ENCODE measurements at places on chromosomes 13 and 19. TPM values are rescaled to one million over a fixed set of nuclear protein-coding genes. Genes with fewer than 3 reads are reported as not detected.

ZNF714 gene
- total RNA-seq, result 20.0 TPM

IZUMO2 gene
- total RNA-seq, result not detected

RNF17 gene
- not detected for total RNA-seq

KLK12 gene
- total RNA-seq, result not detected

CASP14 gene
- total RNA-seq, result not detected

SGCG gene
- total RNA-seq, result not detected

SIGLEC11 gene
- total RNA-seq, result not detected

TMEM255B gene
- 1.8 TPM for total RNA-seq

LRRC4B gene
- total RNA-seq, result not detected

SBK2 gene
- not detected for total RNA-seq

OR4F17 gene
- total RNA-seq, result not detected

KIR2DL4 gene
- total RNA-seq, result not detected

ZNF544 gene
- 56.2 TPM for total RNA-seq

- DNase-seq, result no peak
Observed at GRCh38 chr19:55227241-55228014, 1.1 kb downstream of the TMEM86B start.

DNA sequence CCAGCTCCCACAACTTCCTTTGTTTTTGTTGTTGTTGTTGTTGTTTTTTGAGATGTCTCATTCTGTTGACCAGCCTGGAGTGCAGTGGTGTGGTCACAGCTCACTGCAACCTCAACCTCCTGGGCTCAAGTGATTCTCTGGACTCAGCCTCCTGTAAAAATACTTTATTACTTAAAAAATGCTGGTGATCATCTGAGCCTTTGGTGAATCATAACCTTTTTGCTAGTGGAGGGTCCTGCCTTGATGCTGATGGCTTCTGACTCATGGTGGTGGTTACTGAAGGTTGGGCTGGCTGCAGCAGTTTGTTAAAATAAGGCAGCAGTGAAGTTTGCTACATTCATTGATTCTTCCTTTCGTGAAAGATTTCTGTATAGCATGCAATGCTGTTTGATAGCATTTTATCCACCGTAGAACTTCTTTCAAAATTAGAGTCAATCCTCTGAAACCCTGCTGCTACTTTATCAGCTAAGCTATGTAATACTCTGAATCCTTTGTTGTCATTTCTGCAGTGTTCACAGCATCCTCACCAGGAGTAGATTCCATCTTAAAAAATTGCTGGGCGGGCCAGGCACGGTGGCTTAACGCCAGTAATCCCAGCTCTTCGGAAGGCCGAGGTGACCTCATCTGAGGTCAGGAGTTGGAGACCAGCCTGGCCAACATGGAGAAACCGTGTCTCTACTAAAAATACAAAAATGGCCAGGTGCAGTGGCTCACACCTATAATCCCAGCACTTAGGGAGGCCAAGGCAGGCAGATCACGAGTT is 18.0 kb downstream of the ARHGAP35 start:
- DNase-seq, result no peak

GRCh38 chr19:10568826-10569651 is at the start of gene CDKN2D:
TSS of gene CDKN2D (minus strand) at chr19:10568979. CDS start at chr19:10568653, 326 bp downstream.
- peak; percentile 100 for DNase-seq

DNA sequence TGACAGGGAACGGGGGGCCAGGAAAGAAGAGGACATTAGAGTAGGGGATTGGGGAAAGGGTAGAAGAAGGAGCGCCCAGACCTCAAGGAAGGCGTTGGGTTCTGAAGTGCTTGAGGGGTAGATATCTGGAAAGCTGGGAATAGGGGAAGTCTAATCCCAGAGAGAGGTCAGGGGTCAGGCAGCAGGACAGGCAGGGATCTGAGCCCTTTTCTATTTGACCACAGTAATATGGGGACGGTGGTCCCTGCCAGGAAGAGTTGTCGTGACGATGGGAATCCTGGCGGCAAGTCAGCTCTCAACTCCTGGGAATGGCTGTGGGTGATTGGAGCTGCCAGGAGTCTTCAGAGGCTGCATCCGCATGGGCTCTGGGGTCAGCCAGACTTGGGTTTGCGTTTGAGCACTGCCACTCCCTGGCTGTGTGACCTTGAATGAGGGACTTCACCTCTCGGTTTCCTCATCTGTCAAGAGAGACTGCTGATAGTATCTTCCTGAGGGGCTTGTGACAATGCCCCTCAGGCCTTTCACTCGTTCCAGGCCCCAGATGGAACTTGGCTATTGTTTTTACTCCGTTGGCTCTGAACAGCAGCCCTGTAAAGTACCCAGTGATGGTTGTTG is 1.3 kb downstream of the AP2A1 start:
- no peak for DNase-seq

GRCh38 chr19:15280048-15280725 is 47.9 kb upstream of the EPHX3 start:
- DNase-seq, result no peak

- DNase-seq, result no peak
Observed at GRCh38 chr13:73082471-73082870, 23.7 kb downstream of the KLF5 start.

DNA sequence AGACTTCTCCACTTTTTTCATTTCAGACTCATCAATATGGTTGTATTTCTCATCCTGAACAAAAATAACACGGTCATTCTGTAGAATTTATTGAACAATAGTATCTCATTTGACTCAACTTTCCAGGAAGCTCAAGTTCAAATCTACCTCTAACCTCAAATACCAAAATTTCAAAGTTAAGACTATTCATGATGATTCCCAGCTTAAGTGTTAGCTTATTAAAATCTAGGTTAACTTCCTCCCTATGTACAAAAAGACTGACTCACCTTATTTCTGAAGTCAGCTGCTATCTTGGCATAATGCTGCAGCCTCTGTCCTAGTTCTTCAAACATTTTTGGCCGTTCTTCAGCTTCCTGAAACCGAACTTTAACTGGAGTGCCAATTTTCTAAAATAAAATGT is 23.2 kb downstream of the HSPH1 start:
- no peak for DNase-seq

- DNase-seq, result no peak
Observed at GRCh38 chr19:55650602-55651230, 2.7 kb downstream of the CCDC106 start.

- DNase-seq, result no peak
Observed at GRCh38 chr13:114174529-114174961, 4.5 kb upstream of the CFAP97D2 start.

DNA sequence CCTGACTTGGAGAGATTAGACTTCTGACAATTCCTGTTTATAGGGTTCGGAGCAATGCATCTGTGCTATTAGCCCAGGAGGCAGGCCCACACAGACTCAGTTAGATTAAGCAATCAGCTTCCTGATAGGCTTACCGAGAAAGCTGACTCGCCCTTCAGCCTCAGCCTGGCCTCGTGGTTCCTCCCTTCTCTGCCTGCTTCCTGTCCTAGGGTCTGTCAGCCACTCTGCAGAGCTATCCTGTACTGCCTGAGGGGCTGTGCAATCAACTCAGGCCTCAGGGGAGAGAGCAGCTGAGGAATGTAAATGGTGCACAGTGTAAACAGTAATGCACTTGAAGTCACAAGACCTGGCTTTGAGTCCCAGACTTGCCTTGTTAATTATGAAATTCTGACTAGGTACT is 30.7 kb downstream of the HTR2A start:
- DNase-seq, result no peak

GRCh38 chr19:31863122-31863521 is 482.3 kb upstream of the ZNF507 start:
- no peak for DNase-seq

DNA sequence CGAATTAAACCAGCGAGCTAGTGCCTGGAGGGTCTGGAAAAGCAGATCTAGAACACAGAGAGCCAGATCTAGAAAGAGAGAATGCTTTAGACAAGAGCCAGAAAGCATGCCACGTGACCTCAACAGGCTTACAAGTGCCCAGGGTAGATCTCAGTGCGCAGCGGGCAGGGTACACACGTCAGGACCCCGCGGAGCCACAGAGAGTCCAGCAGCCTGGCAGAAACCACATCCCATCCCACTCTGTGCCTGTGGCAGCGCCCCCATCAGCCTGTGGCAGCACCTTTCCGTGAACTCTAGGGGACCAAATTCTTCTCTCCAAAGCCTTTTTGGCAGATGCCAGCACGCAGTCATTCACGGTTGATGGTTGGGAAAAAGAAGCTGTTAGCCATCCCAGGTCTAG is 5.9 kb downstream of the ARHGEF1 start:
- peak; percentile 49 for DNase-seq

DNA sequence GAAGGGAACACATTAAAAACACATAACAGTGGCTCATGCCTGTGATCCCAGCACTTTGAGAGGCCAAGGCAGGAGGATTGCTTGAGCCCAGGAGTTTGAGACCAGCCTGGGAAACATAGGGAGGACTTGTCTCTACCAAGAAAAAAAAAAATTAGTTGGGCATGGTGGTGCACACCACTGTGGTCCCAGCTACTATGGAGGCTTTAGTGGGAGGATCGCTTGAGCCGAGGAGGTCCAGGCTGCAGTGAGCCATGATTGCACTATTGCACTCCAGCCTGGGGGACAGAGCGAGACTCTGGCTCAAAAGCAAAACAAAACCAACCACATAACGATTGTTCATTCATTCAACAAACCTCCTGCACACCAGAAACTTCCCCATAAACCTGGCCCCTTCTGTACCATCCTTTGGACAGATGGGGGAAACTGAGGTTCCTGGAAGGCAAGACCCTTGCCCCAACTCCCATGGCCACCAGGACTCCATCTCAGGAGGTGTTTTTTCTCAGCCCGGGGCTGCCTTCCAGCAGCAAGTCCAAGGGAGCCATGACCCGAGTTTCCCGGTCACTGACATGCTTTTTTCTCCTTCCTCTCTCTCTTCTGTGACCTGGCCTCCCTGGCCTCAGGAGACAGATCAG is 4.3 kb downstream of the FOSB start:
- no peak for DNase-seq

- DNase-seq, result no peak
Observed at GRCh38 chr13:50156140-50156539, 140.9 kb downstream of the KCNRG start.

GRCh38 chr13:85254641-85255040 is 544.6 kb downstream of the SLITRK6 start:
- no peak for DNase-seq

DNA sequence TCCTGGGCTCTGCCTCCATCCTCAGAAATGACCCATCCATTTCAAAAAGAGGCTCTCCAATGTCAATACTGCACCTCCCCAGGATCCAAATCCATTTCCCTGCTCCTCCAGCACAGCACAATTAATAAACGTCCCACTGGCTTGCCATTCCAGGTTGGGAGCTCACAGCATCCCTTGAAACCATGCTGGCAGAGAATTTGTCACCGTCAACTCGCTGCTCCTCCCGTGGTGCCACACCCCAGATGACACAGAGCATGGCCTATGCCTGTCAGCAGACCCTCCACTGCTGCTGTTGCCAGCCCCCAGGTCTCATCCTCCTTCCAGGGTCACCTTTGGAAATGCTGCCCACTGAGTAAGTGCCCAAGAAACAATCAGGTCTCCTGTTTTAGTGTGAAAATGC is 53.0 kb upstream of the UQCRFS1 start:
- DNase-seq, result no peak

DNA sequence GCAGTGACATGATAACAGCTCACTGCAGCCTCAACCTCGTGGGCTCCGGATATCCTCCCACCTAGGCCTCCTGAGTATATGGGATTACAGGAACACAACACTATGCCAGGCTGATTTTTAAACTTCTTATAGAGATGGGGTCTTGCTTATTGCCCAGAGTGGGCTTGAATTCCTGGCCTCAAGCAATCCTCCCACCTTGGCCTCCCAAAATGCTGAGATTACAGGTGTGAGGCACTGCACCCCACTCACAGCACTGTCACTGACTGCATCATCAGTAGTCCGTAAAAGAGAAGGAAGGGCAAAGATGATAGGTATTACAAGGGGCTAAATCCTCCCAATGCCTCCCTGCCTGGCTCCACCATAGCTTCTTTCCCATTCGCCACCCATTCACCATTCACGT is 4.1 kb downstream of the RHPN2 start:
- DNase-seq, result no peak

GRCh38 chr13:110617321-110618072 is 2.2 kb downstream of the NAXD start:
- DNase-seq, result no peak

- DNase-seq, result no peak
Observed at GRCh38 chr19:46195104-46195503, 34.4 kb upstream of the IGFL1 start.

DNA sequence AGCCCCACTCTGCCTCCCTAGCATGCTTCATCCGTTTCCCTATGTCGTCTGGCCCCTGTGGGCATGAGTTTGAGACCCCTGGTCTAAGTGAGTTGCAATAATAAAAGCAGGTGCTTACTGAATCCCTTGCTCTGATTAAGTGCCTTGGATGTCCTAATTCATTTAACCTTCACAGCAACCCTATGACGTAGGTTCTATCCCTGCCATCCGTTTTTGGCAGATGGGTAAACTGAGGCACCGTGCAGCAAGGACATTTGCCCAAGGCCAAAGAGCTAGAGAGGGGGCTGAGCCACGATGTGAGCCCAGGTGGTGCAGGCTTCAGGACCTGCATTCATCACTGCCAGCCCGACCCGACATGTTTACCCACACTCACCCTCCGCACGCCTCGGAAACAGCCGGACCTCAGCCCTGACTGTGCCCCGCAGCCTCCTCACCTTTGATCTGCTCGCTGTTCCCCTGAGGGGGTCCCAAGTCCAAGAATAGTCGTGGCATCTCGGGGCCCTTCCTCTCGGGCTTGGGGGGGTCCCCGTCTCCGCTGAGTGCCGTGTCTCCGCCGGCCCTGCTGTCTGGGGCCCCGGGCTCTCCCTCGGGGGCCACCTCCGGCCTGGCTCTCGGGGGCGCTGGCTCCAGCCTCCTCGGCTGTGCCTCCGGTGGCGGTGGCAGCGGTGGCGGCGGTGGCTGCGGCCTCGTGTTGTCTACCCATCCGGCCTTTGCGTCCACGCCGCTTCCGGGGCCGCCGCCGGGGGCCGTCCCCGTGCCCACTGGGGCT is 14.5 kb downstream of the LMTK3 start:
- DNase-seq, result no peak

DNA sequence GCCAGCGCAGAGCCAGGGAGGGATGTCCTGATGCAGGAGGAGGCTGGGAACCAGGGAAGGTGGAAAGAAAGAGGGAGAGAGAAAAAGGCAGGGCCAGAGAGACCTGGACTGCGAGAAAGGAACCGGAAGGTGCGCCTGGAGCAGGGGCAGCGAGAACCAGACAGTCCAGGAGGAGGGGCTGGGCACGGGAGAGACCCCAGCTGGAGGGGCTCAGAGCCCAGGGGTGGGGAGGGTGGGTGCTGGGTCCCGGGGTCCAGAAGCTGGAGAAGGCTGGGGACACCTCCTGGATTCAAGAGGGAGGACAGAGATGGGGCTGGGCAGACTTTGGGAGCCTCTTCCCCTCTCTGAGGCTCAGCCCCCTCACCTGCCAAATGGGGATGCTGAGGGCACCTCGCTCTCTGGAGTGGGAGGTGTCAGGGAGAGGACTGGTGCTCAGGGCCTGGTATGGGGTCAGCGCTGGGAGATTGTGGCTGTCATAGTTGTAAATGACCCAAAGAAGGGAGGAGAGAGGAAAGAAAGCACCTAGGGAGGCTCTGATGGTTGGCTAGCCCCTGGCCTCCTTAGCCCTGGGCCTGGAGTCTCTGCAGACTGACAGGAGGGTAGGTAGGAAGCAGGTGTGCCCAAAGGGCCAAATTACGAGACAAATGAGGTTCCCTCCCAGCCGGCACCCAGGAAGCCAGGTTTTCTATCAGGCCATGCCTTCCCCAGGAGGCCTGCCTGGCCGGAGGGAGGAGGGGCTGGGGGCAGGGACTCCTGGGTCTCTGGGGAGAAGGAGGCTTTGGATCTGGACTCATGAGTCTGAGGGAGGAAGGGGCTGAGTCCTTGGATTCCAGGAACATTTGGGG is 1.3 kb upstream of the SPACA6 start:
- DNase-seq, result no peak
